ENCODE measurements at places on chromosomes 5 and 9.

GRCh38 chr9:86573886-86574285 lies 219.7 kb upstream of the TUT7 start:
- peak; percentile 74 for DNase-seq

DNA sequence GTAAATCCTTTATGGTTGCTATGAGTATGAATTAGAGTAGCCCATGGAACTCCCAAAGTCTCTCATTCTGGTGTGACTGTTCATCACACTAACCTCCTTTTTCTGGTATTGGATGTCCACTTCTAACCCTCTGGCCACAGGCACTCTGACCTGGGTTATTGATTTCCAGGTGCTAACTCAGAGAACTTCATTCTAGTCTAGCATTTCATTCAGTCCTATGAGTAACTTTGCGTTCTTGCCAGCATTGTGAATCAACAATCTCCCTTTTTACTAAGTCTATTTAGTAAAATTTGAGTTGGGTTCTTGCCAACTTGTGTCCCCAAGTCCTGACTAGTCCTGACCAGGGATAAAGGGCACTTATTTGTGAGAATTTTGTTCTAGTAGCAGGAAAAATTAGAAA lies 103.5 kb downstream of the SNX18 start:
- no peak for DNase-seq

GRCh38 chr5:170582644-170583330 lies 79.0 kb downstream of the KCNIP1 start:
- DNase-seq = no peak

GRCh38 chr9:87198716-87199115 lies 251.4 kb upstream of the GAS1 start:
- peak; percentile 36 for DNase-seq

DNA sequence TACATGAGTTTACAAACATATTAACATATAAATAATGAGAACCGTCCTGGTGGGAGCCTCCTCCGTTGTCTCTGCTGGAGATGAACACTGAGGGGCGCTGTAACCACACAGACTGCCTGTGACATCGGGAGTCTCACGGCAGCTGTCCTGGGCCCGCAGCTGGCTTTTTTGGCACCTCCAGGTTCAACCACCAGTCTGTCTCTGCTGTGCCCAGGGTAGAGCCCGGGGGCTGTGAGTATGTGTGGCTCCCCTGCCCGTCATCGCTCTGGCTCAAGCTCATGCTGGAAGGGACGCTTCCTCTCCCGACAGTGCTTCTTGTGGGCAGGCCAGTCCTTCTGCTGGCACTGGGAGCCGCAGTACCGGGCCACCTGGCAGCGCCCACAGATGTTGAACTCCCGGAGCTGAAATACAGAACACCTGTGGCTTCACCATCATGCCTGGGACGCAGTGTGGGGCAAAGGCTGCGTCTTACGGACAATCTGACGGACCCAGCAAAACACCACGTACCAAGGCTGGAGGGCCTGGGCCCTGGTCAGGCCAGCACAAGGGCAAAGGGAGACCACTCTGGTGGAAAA lies 3.6 kb upstream of the DPH7 start:
- no peak for DNase-seq

- DNase-seq = no peak
Observed at GRCh38 chr5:154505567-154505966, 27.5 kb upstream of the HAND1 start.

DNA sequence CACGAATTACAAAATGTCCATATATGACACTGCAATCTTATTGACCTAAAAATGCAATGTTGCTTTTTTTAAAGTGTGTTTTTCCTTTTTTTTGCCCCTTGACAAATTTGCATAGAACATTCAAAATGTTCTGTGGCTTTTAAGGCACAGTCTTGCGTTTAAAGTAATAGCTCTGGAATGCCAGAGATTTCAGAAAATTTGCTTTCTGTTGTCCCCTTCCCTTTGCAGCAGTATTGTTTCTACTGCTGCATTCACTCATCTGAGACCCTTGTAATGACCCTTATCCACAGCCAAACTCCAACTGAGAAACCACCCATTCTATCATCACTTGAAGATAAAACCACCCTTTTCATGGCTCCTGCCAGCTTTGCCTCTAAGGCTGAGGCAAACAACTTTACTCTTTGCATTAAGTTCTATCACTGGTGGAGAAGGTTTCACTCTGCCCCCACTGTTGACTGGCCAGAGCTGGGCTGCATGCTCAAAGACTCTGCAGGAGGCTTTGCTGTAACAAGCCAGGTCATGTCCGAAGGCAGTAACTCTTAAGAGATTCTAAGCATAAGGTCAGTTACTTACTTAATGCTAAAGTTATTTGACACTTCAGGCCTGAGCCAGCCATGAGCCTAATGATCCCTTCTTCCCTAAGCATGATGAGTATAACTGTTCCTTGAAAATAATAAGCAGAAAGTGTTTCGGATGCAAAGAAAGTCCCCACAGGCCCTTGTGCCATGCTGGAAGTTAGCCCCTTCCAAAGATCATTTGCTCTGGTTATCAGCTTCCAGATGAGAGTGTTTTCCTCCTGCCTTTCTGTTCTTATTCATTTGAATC lies 101.9 kb downstream of the CD180 start:
- DNase-seq = peak; percentile 56

DNA sequence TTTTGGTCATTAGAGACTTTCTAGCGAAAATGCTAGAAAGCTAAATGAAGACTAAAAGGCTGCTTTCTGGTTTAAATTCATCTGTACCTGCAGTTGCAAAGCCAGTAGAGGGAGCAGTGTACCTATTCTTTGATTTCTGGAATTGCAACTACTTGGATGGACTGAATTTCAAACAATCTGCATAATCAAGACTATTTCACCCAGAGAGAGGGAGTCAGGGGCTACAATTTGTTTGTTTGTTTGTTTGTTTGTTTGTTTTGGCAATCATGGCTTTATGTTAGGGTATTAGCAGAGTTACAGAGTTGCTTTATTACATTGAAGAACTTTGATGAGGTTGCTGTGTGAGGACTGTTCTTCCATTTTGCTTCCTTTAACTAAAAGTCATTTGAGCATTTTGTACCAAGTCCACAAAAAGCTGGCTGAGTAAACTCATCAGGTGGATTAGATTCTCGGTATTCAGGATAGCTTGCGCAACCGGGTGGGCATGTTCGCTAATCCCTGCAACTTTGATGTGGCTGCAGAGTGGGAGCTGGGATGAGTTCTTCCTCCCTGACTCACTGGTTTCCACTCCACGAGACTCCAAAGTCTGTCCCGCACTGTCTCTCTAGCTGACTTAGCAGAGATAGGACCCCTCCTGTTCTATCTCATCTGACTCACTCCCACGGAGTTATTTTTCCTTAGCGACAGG lies 80.0 kb upstream of the TUT7 start:
- peak; percentile 84 for DNase-seq

DNA sequence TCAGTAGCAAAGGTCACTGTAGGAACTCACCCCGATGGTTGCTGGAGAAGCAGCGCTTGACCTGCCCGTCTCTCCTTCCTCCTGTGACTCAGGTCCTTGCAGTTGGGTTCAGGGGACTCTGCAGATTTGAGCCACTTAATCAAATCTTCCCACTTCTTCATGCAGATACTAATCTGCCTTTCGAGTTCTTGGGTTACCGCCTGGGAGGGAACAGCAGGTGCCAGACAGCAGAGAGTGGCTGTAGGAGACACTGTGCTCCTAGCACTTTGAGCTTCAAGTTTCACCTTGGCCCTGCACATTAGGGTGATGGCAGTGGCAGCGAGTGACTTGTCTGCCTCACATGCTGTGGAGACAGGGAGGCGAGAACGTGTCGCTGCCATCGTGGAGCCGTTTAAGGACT lies 478.3 kb downstream of the PSAT1 start:
- no peak for DNase-seq

DNA sequence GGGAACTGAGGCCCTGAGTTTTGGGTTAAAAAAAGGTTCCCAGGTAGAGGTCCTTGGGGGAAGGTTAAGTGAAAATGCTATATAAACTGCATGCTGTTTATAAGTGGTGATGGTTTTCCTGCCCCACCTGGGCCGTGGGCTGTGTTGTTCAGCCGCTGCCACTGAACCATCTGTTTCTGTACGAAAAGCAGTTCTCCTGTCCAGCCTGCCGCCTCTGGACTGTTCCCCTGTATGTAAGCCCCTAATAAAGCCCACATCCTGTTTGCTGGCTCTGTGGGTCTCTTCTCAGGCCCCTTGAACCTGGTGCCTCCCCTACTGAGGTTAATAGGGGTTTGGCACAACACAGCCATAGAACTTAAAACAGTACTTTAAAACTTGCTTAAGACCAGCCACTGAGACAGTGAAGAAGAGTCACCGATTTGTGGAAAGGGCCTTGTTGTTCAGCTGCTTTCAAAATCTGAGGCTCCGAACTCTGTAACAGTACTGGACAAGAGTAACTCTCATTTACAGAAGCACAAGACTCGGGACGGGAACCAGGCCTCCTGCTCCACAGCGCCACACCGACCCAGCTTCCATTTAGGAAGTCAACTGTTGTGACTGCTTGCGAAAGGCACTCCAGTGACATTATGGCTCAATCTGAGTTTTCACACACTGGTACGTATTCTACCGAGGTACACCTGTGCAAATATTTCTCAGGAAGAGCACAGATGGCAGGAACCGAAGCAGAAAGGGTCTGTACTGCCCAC lies 192.5 kb downstream of the CDK5RAP2 start:
- DNase-seq = no peak

GRCh38 chr5:43469671-43470391 lies 13.8 kb downstream of the TMEM267 start:
- DNase-seq = no peak

DNA sequence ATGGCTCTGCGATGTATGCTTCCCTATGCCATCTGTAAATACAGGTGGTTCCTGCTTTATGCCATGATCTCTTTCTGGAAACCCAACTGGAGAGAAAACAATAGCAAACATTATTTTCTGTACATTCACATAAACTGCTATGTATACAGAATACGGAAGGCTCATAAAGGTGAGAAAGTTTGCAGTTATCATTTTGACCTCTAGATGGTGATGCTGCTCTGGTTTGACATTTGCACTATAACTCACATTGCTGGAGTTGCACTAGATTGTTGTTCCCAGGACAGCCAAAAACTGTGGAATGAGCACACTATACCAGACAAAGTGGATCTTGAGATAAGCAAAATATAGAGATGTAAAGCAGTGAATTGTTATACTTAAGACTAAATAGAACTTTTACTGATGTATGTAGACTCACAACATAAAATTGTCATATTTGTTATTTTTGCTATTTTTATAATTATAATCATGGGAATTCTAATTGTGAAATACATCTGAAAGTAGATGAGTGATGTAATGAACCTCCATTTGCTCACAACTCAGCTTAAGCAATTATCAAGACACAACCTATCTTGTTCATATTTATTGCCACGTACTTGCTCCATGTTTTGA lies 246.5 kb downstream of the PTPRD start:
- DNase-seq = peak; percentile 1

GRCh38 chr9:75671354-75671753 lies 219.1 kb upstream of the PCSK5 start:
- no peak for DNase-seq

DNA sequence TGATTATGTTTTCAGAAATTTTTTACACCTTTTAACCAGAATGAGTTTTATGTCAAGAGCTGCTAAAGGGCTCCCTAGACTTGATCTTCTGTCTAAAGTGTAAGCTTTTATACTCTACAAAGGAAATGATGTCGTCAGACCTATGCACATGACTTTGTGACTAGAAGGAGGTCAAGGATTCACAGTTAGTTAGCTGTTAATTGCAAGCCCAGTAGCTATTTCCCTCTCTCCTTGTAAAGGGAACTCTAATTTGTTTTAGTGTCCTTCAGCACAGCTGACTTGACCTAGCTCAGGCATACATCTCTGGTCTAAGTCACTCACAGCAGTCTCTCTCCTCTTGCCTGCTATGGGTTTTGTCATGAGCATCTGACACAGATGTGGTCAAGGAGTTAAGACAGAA lies 173.5 kb upstream of the NREP start:
- no peak for DNase-seq

DNA sequence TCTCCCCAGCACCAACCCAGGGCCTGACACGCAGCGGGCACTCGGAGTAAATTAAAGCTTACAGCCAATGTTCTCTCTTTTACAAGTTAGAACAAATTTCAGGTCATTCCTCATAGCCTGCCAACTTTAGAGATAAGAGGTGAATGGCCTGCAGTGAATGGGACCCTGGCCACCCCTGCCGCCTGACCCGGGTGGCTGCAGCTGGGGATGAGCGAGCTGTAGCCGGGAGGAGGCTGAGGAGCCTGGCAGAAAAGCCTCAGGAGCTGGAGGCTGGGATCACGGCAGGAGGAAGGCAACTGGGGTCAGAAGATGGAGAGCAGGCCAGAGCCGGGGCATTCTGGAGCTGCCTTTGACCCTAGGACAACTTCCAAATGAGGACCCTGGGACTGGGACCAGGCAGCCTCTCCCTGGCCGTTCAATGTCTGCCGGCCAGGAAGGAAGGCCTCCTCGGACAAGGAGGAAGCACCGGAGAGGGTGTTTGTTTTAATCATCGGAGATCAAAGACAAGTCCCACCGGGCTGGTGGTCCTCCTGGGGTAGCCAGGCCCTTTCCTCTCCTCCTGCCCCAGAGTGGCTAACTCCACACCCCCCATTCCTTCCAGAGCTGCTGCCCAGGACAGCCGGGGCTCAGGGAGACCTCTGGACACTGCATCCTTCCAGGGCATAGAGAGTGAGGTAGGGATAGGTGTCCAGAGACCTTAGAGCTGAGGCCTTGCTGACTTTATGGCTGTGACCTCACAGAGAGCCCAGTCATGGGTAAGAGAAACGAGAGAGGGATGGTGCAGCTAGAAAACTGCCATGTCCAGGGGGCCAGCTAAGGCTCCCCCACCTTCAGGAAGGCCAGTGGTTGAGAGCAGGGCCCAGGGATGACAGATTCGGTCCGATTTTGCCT lies 87.3 kb upstream of the LMX1B start:
- DNase-seq = no peak

DNA sequence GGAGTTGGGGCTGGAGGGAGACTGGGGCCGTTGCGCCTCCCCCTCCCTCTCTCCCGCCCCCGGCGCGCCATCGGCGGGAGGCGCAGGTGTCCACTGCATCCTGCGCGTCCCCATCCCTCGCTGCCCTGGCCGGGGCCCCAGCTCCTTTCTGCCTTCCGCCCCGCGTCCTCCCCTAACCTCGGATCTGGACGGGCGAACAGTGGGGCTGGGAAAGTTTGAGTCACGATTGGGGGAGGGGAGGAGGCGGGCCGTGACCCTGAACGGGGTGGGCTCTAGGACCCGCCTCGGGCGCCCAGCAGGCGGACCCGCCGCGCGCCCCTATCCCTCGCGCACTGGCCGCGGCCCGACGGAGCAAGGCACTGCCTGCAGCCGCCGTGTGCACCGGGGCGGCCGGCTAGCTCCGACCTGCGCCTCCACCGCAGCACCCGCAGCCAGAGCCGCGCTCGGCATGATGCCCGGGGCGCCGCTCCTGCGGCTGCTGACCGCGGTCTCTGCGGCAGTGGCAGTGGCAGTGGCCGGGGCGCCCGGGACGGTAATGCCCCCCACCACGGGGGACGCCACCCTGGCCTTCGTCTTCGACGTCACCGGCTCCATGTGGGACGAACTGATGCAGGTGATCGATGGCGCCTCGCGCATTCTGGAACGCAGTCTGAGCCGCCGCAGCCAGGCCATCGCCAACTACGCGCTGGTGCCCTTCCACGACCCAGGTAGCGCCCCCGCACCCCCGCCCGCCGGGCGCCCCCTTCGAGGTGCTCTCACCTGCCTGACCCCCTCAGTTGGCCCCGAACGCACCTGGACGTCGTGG lies at the start of gene HMCN2:
HMCN2 (plus strand) TSS at position 330 of the 805 bp plus-strand sequence; CDS start at position 449, 119 bp downstream.
- DNase-seq = no peak
